ENCODE measurements at places on chromosomes 12 and 14.

GRCh38 chr14:77142005-77142800 is 612 bp upstream of the ZDHHC22 start:
- DNase-seq = no peak

DNA sequence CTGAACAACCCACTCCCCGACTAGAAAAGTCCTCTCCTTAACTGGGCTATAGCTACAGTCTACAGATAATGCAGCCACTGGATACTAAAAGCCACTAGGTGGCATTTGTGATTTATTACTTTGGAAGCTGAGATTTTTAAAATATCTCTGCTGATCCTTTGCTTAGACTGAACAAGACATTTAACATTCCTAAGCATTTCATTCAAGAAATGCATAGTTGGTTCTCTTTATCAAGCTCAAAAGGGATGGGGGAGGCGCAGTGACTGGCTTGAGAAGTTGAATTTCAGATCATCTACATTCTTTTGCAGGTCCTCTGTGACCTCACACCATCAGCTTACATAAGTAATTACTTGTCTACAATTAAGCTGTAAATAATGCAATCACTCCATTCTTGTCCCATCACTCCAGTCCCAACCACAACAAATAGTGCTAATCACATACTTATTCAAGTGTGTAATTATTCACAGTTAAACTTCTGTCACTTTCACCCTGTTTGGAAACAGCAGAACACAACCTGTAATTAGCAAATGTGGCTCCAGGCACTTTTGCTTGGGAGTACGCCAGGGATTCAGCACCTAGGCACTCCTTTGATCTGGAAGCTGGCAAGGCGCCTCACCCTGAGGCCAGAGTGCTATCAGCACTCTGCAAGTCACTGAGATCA is 203.6 kb downstream of the NOVA1 start:
- no peak for DNase-seq

DNA sequence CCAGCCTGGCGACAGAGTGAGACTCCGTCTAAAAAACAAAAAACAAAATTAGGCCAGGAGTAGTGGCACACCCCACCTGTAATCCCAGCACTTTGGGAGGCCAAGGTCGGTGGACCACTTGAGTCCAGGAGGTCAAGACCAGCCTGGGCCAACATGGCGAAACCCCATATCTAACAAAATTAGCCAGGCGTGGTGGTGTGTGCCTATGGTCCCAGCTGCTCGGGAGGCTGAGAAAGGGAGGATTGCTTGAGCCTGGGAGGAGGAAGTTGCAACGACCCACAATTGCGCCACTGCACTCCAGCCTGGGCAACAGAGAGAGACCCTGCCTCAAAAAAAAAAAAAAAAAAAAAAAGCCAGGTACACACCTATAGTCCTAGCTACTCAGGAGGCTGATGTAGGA is 37.0 kb downstream of the KDM2B start:
- DNase-seq = no peak

DNA sequence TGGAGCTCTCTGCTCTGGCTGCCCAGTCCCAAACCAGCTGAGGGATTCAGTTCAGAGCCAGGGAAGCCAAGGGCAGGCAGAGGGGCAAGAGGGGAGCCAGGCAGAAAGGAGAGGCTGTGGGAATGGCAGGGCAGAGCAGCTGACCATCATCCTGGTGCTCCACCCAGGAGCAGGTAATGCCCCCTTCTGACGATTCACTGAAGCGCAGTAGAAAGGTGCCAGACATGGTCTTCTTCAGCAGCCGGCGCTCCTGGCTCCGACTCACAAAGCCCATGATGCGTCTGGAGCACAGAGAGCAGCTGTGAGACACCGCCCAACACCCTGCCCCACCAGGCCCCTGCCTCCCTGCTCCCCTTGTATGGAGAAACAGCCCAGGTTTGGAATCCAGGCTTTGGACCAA is 8.0 kb downstream of the IL23A start:
- DNase-seq = no peak

- DNase-seq = no peak
Measured at GRCh38 chr14:89187501-89187900, 229.5 kb downstream of the FOXN3 start.

DNA sequence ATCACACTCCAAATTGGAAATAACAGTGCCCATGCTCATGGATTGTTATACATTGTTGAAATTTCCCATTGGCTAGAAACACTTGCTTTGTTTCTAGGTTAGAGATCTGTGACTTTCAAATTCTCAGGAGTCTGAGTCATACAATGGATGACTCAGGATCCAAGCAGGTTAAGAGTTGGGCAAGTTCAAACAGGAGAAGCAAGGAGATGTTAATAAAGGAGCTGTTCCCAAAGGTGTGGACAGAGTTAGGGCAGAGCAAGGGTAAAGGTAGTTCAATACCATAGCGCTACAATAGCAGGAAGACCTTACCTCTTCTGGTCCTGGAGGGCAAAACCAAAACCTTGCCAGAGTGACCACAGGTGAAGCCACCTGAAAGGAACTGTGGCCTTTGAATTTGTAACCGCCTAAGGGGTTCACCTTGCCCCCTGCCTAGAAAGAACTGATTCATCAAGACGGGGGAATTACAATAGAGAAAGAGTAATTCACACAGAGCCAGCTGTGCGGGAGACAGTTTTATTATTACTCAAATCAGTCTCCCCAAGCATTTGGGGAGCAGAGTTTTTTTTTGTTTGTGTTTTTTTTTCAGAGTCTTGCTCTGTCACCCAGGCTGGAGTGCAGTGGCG is 4.2 kb upstream of the AMN1 start:
- no peak for DNase-seq

DNA sequence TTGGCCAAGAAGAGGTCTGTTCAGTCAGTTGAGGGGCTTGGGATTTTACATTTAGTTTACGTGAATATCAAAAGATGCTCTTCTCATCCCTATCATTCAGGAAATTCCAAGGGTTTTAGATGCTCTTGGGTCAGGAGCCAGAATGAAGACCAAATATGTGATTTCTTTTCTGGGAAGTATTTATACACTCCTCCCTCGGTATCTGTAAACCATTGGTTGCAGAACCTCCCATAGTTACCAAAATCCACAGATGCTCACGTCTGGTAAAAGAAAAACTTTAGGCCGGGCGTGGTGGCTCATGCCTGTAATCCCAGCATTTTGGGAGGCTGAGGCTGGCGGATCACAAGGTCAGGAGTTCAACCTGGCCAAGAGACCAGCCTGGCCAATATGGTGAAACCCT is 75.9 kb downstream of the TNFAIP2 start:
- no peak for DNase-seq

DNA sequence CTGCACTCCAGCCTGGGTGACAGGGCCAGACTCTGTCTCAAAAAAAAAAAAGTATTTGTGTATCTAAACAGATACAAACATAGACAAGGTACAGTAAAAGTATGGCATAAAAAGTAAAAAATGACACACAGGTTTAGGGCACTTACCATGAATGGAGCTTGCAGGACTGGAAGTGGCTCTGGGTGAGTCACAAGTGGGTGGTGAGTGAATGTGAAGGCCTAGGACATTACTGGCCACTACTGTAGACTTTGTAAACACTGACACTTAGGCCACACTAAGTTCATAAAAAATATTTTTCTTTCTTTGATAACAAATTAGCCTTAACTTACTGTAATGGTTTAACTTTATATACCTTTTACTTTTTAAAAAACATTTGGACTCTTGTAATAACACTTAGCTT is 38.0 kb upstream of the EIF5 start:
- DNase-seq = no peak

- DNase-seq = no peak
Measured at GRCh38 chr12:4120316-4120917, 153.1 kb upstream of the CCND2 start.

DNA sequence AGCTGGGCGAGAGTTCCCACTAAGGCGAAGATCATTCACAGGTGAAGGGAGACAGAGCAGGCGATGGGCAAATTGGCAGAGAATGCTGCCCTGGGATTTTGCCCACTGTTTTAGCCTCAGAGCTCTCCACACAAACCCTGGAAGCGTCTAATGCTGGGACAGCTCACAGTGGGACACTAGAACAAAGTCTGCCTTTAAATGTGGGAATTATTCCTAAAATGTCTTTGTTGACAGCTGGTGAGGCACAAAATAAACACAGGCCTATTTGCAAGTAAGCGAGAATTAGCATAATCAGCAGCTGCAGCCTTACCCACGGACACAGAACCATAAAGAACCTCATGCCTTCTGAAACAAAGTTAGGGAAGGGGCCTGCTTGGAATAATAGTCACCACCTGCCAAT is 824.5 kb downstream of the AACS start:
- no peak for DNase-seq

- no peak for DNase-seq
Measured at GRCh38 chr14:92473261-92473968, 40.2 kb upstream of the RIN3 start.

DNA sequence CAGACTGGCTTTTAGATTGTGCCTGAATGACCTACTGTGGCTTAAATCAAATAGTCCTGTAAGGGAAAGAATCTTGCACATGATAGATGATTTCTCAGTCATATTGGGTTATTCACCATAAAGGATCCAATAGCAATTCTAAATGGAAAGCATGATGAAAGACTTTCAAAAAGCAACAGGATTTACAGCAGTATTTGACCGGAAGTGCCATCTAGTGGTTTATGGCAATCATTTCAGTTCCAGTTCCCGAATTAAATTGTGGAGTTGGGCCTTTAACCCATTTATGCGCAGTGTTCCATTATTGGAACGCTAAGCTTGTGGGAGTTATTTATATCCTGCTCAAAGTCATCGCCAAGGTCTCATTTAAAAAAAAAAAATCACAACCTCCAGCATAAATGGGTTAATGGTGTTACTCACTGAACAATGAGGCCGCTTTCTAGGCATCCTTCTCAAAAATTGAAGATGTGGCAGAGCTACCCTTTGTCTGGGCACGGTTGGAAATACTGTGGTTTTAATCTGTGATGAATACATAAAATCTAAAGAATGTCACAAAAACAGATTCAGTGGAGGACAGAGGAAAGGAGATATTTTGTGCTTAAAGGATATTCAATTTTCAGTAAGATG is 60.8 kb upstream of the REP15 start:
- DNase-seq = no peak

DNA sequence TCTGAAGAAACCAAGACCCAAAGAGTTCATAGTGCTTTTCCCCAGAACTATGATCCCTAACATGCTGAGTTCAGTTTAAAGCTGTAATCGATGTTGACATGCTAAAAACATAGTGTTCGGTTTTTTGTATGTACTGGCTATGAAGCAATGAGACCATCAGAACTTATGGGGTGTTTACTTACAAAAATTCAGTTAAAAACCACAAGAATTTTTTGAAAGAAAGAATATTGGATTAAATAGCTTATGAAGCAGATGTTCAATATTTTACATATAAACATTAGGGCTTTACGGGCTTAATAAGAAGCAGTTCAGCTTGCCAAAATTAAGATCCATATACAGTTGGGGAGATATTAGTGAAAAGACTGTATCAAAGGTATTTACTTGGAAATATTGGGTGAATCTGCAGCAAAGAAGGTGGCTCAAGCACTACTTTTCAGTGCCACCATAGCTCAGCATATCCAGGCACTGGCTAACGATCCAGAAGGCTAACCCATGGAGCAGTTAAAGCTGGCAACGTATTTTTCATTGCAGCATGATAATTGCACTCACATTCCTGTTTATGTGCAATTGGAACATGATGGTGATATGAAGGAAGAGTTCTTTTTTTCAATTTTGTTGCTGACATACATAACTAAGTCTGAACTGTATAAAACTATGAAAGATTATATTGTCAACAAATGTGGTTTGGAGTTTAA is 125.9 kb downstream of the EFCAB11 start:
- DNase-seq = no peak

DNA sequence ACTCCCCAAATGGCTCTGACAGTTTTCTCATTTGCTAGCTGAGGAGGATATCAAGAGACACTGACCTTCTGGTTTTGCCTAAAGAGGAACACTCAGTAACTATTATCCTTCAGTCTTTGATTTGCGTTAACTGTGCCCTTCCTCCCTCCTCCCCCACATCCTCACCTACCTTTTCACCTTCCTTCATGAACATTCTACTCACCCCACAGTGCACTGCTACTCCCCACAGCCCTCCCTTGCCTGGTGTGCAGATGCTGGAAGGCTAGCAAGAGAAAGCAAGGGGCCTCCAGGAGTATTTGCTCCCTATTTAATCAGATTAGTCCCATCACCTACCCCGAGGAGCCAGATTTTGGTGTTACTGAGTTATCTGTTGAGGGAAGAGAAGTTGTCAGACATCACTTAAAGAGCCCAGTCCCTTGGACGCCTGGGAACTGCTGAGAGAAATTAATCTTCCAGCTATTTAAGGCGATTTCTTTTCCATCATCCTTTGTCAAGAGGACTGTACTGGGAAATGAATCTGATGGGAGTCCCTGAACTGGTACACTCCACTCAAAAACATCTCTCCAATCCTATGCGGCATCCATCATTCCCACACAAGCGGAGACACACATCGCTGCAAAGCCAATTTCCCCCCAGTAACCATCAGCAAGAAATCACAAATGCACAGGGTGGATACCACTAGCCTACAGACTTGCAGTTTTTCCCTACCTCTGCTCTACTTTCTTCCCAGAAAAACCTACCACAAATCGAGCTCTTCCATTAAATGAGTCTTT is 11.5 kb downstream of the PSMB5 start:
- no peak for DNase-seq

- DNase-seq = no peak
Measured at GRCh38 chr12:118055144-118055557, 5.8 kb downstream of the WSB2 start.

- DNase-seq = peak; percentile 94
Measured at GRCh38 chr12:401235-402028, at the start of gene CCDC77. CCDC77 (plus strand) TSS chr12:401644; CDS start chr12:409384, 7,740 bp downstream.

- no peak for DNase-seq
Measured at GRCh38 chr12:68317047-68317667, 15.0 kb downstream of the MDM1 start.

GRCh38 chr14:104888489-104889374 is 23.7 kb downstream of the CEP170B start:
- DNase-seq = peak; percentile 31

GRCh38 chr12:53227341-53227740 is 4.7 kb downstream of the RARG start:
- no peak for DNase-seq

DNA sequence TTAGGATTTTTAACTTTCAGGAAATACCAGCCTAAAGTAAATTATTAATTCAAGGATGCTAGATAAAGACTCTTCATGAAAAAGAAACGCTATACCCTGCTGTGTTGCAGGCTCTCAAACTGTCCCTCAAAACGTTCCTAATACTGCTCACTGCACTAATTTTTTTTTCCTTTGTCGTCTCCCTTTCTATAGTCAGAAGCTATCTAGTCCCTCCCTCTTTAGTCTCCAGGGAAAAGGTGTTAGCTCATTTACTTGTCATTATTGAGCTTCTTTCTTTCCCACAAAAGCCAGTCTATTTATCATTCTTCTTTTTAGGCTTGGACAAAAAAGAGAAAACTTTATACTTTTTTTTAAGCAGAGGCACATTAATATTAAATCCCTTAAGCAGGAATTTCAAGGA is 30.3 kb upstream of the INSM2 start:
- no peak for DNase-seq

- DNase-seq = no peak
Measured at GRCh38 chr14:66993512-66993911, 195.7 kb upstream of the GARIN2 start.

- DNase-seq = no peak
Measured at GRCh38 chr12:12686472-12686871, 9.5 kb downstream of the GPR19 start.
